ENCODE measurements at places on chromosomes 3 and 15.

GRCh38 chr15:31554261-31554660, 227.6 kb downstream of the KLF13 start:
- DNase-seq: peak; percentile 55

GRCh38 chr3:48415251-48415953, 14.5 kb downstream of the PLXNB1 start:
- DNase-seq: no peak

DNA sequence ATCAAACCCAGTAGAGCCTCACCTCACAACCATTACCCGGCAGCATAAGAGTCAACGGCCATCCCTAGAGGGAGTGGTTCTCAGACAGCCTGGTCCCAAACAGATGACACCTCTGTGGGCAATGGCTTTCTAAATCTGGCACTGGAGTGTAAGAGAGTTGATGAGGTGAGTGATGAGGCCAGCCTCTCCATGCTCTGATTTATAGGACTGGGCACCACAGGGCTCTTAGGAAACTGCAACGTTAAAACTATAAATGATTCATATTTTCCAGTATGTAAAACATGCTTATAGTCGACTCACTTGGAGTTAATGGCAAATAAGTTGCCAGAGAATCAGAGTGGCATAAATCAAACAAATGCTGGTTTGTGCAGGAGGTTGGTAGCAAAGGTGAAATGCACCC, 187.7 kb downstream of the GREM1 start:
- no peak for DNase-seq

DNA sequence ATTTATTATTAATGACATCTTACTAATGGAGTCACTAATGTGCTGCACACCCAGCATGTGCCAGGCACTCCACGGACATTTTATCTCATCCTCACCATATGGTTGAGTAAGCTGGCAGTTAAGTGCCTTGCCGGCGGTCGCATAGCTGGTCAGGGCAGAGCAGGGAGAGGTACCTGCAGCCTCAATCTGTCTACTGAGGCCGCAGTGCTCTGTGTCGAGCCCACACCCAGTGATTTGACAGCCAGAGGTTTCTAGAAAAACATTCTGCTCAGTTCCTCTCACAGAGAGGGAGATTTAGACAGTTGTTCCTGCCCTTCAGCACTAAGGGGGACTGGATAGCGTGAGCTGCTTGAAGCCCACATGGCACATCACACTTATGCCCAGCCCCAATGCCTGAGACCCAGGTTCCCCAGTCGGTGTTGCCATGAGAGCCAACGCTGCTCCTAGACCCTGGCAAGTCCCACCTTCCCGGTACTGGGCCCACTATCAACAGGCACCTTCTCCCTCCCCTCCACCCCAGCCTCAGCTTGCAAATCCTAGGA, 2.6 kb downstream of the LIPC start:
- DNase-seq: no peak
